ENCODE measurements at places on chromosomes 4 and X. TPM values are rescaled to one million over a fixed set of nuclear protein-coding genes. Genes with fewer than 3 reads are reported as not detected.

GRCh38 chr4:72531768-72532290, 37.2 kb downstream of the ADAMTS3 start:
- DNase-seq: no peak

- DNase-seq: peak; percentile 23
These were observed 51.2 kb downstream of the GC start for GRCh38 chr4:71732706-71733105.

DNA sequence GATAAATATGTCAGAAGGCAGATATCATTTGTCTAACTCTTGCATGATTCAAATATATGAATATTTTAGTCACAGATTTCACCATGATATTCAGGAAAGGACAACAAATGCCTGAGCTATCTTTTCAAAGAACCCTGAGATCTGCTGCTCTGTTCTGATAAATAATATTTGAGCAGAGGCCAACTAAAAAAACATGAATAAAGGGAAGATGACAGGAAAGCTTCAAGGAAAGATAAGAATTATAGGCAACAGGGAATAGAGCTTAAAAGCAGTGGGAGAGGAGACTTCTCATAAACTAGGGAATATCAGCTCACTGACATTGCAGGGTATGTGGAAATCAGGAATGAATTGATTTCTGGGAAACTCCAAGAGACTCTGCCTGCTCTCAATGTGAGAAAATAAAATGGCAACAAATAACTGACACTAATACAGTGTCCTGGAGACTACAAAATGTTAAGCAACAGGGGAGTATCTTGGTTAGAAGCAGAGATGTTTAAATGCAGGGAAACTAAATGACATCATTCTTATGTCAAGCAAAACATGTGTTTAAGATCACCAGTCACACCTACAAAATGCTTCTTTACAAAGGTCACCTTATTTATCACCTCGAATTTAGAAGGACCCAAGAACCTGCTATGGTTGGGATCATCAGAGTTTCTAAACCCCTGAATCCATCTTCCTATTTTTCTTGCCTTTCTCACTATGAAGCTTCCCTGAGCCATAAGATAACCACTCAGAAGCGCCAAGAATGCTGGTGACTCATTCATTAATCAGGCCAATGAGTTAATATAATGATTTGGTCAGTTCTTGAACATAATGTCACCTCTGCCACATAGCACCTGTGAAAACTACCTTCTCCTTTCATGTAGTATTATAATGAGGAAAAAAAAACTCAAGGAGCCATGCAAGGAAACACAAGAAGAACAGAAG, 78.1 kb downstream of the NDST3 start:
- DNase-seq: no peak

- DNase-seq: no peak
These were observed 8.7 kb upstream of the FGFRL1 start for GRCh38 chr4:1002631-1003251.

GRCh38 chr4:16026160-16026761, 57.6 kb downstream of the PROM1 start:
- DNase-seq: peak; percentile 63

DNA sequence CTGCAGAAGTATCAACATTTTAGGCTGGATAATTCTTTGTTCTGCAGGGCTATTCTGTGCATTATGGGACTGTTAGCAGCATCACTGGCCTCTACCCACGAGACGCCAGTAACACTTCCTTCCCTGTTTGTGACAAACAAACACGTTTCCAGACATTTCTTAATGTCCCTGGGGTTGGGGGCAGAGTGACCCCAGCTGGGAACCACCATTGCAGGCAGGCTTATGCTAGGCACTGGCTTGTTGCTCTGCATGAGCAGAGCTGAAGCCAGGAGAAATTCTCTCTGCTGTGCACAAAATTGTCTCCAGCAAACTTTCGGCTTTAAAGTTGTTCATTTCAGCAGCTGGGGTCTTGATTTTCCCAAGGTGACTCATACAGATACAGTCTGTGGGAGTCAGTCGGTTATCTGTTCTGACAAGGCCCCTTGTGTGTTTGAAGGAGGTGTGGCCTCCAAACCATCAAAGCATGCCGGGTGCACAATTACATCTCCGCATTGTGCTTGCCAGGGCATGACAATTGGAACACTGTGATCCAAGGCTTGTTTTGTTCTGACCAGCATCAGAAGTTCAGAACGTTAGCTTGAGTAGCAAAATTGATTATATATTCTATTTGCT, 156.4 kb upstream of the BOD1L1 start:
- DNase-seq: peak; percentile 16

DNA sequence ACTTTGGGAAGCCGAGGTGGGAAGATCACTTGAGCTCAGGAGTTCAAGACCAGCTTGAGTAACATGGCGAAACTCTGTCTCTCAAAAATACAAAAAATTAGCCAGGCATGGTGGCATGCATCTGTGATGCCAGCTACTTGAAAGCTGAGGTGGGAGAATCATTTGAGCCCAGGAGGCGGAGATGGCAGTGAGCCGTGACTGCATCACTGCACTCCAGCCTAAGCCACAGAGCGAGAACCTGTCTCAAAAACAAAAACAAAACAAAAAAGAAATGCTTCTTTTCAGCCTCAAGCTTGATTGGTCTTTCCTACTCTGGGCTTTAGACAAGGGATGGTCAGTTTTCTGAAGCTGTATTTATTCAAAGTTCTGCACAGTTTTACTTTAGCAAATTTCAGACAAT, 15.8 kb upstream of the DHRSX start:
- DNase-seq: peak; percentile 23

IGSF1 gene
- polyA plus RNA-seq: 24.2 TPM

GAGE1 gene
- polyA plus RNA-seq: not detected

NIPAL1 gene
- polyA plus RNA-seq: 13.7 TPM

CRLF2 gene
- polyA plus RNA-seq: 0.10 TPM

XPNPEP2 gene
- 87.7 TPM for polyA plus RNA-seq

All from renal pelvis (tissue), 12 donors.